ENCODE measurements at places on chromosomes 7 and 10.

GRCh38 chr7:36283711-36284130 is 105.9 kb upstream of the ANLN start:
- DNase-seq = no peak

DNA sequence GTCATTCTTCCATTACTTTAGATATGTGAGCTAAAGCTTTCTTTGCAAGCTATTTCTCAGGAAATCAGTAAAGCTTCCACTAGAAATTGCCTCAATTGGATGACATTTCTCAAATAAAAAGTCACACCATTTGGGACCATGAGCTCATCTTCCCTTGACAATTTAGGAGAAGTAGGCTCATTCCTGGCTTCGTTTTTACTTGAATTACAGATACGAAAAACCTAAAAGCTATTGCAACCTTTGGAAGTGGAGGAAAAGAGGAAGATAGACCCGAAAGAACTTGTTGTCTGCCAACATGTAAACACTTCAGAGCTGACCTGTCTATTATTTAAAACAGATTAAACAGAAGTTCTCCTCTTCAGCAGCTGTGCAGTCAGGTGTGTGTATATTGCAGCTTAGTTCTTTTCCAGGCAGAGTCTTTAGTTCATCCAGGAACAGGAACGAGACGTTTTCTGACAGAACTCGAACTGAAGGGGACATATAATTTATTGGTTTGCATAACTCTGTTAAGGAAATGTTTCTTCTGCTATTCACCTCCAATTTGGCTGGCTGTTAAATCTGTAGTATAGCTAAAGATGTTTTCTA is 43.1 kb upstream of the ST8SIA6 start:
- DNase-seq = no peak

DNA sequence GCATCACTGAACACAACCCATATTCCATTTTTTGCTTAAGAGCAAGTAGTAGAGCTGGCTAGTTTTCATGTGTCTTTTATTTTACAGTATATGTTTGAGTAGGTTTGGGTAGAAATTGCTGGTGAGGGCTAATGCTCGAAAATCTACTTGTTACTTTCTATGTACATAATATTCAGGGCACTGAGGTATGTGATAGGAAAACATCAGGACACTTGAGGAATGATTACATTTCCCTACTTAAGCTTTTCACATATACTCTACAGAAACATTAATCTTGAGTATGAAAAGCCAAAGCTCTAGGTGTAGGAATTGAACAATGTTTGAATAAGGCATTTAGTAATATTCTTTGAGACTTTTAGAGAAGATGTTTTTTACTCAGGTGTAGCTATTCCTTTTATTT is 73.6 kb downstream of the POU6F2 start:
- no peak for DNase-seq

DNA sequence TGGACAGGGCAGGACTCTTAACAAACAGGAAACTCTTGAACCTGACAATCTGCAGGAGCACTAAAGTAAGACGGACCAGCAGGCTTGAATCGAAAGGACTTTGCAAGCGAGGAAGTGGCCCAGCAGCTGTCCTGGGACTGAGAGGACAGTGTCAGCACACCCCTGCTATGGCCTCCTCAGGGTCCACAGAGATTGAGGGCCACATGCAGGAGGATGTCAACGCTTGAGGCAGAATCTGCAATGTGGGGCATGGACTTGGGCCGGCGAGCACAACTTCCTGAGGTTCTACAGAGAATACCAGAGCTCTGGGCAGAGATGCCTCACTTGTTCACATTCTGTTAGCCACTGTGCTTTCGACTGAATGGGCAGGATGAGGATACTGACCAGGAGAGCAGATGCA is 84.4 kb upstream of the EFCAB10 start:
- DNase-seq = no peak

DNA sequence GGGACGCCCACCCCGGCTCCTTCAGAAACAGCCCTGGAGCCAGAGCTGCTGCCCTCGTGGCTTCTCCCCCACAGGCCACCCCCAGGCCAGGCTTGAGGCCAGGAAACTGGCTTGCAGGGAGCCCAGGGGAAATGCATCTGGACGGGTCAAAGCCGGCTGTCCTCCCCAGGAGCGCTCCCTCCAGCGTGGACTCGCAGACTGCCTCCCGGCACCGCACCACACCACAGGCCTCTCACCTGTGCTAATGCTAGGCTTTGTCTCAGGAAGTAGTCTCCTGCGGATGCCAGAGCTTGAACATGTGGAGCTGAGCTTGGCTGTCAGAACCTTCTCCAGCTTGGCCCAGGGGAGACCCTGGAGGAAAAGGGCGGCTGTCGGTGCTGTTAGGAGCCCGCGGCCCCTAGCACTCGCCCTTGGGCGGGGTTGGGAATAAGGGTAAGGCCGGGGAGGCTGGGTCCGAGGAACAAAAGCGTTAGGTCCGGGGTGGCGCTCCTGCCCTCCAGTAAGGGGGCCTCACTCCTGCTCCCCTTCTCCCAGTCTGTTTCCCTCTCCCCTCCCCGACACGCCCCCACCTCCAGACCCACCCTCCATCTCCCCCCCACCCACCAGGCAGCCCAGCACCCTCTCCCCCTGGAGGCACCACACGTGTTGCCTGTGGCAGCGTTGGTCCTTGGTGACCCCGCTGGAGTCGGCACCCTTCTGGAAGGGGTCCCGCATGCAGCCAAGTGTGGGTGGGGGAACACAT is 21.6 kb upstream of the DRGX start:
- DNase-seq = no peak

DNA sequence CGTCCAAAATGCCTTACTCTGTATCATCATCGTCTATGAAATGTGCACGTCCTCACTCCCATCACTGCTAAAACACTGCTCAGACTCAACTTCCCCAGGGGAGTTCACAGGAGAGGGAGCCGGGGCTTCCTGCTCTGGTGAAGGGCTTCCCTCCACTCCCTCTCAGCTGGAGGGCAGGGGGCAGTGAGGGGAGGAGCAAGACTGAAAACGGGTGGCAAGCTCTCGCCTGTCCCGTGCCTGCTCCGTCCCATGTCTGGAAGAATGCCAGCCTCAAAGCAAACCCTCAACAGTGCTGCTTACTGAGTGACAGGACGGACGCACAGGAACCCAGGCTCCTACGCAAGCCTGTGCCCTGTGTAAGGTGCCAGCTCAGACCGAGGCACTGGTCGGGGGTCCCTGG is 25.1 kb downstream of the PRKAG2 start:
- no peak for DNase-seq

DNA sequence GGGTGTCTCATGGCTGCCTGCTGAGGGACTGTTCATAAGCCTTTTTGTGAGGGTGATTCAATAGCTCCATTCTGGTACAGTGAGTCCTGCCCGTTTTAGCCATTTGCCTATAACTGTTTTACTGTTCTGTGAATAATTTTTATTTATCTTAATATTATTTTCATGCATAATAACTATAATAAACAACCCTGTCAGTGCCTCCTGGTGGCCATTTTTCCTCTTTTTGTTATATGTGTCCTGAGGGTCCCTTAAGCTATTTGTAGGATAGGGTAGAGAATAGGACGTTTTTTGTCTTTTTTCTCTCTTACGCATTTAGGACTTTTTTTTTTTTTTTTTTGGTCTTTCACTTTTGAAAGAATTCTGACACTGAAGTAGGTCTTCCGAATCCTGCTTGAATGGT is 2.9 kb downstream of the C1QL3 start:
- DNase-seq = no peak

- no peak for DNase-seq
These were observed 26.1 kb upstream of the CTNNA3 start for GRCh38 chr10:67722113-67722512.

DNA sequence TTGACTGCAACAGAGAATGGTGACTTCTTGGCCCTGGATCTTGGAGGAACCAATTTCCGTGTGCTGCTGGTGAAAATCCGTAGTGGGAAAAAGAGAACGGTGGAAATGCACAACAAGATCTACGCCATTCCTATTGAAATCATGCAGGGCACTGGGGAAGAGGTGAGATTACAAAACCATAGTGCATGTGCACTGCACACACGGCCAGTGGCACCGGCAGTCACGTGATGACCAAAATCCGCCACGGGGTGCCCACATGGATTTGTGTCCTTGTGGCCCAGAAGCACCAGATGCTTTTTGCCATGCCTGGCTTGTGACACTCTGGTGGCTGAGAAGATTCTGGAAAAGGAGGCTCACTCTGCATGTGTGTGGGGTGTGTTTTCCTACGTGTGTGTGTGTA is 32.4 kb downstream of the TACR2 start:
- no peak for DNase-seq

DNA sequence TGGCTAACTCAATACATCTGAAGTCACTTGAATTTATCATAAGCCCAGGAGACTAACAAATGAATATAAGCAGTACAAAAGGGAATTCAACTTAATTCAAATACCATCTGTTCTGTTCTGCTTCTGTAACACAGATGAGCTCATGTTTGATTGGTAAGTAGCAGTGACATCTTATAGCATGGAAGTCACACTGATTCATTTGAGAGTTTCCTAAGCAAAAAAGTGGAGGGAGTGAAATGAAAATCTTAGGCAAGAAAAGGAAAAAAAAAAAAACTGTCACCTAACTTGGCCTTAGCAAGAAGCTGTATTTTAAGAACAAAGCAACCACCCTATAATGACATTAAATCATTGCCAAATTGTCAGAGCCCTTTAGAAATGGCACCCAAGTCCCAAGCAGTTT is 49.5 kb downstream of the SMURF1 start:
- no peak for DNase-seq

GRCh38 chr7:134888141-134888740 is 98.1 kb upstream of the AGBL3 start:
- no peak for DNase-seq

DNA sequence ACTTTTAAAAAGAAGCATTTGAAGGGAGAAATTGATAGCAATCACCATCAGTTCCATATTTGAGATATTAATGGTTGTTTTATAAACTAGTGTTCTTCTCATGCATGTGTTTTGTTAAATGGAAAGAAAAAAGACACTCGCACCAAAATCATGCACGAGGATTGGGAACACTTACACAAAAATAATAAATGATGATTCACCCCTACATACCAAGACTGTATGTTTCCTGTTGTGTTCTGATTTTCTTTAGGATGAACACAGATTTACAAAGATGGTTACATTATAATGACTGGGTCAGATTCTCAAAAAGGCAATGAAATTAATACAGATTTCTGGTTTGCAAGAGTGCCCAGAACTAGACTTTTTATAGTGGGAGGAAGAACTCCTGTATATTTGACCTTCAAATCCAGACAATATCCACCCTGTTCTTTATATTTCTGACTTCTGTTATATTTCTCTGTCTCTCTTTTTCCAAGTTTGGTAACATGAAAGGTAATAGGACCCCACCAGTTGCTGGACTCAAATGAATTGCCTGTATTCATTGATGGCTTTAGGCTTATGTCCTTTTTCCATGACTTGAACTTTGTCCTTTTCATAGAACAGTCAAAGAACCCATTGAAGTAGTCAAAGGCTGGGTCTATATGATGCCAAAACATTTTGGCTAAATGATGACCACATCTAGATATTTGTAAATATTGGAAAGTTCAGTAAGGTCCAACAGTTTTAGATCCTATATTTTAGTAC is 54.4 kb downstream of the SEMA3A start:
- no peak for DNase-seq

- DNase-seq = no peak
These were observed 12.0 kb downstream of the FXYD4 start for GRCh38 chr10:43383204-43383971.

- DNase-seq = no peak
These were observed 10.8 kb upstream of the C10orf53 start for GRCh38 chr10:49668684-49669083.

GRCh38 chr10:36171953-36172940 is 530.2 kb upstream of the FZD8 start:
- no peak for DNase-seq

DNA sequence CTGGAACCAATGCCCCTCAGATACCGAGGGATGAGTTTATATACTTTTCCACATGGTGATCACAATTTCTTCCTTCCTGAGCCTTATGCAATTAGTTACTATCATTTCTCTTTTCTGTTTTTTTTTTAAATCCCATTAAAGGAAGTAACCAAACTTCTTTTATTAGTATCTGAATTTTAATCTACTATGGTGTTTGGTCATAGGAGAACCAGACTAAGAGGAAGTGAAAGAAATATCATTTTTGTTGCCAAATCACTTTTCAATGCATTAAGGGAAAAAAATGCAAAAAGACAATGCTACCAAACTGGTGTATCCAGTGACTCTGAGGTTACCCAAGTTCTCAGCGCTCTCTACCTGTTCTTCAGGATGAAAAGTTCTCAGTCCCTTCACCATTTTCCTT is 167.7 kb downstream of the NXPH1 start:
- no peak for DNase-seq

DNA sequence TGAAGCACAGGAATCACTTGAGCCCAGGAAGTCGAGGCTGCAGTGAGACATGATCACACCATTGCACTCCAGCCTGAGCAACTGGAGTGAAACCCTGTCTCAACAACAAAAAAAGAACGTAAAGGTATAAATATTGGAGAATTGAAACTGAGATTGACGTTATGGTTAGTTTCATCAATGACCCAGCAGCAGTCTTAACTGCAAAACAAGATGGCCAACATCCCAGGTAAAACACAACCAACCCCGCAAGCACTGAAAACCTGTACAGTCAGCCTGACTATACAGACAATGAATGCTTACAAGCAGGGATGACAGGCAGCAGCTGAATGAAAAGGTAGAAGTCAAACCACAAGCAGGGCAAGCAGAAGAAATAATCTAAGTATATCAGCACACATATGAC is 34.7 kb downstream of the WAPL start:
- DNase-seq = no peak

DNA sequence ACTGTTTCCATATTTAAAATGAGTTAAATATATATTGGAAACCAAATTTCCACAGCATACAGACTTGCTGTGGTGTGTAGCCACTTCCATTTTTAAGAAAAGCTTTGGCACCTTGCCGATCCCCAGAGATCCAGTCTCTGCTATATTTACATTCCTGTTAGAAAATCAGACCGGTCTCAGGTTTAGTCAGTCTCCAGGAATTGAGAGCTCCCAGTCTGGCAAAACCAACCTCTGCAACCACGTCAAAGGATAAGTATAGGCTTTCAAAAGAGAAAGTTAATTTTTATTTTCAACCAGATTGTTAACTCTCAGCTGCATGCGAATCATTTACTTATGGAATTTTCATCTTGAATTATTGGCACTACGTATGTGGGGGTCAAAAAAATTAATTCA is 28.2 kb downstream of the PUS7 start:
- DNase-seq = no peak

DNA sequence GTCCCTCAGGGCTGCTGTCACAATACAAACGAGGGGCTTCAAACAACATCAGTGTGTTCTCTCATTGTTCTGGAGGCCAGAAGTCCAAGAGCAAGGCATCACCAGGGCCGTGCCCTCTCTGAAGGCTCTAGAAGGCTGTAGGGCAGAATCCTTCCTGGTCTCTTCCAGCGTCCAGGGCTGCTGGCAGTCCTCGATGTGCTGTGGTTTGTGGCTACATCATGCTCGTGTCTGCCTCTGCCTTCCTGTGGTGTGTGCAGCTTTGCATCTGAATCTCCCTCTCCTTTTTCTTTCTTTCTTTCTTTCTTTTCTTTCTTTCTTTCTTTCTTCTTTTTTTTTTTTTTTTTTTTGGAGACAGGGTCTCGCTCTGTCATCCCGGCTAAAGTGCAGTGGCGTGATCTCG is 103.5 kb downstream of the INSYN2A start:
- DNase-seq = no peak

- no peak for DNase-seq
These were observed 778 bp upstream of the TRIM8 start for GRCh38 chr10:102643336-102644065.
